Choroid plexus epithelial cell (primary cell): ENCODE measurements at places on chromosomes 6 and 20.

DNA sequence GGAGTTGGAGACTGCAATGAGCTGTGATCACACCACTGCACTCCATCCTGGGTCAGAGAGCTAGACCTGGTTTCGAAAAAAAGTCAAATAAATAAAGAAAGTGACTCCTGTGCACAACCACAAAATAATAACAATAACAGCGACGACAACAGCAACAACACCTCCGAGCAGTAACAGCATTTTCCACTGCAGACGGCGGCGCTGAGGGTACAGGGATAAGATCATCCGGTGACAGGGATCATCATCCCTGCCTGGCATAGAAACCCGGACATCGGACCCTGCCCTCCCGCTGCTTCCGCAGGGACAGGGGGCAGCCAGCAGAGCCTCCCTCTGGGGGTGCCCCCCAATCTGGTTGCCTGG, 11.5 kb downstream of the SRXN1 start:
- DNase-seq: no peak

GRCh38 chr6:163841326-163841725, 426.8 kb downstream of the QKI start:
- DNase-seq: no peak

- DNase-seq: no peak
These were observed 152.4 kb downstream of the SASH1 start for GRCh38 chr6:148495029-148495428.

- DNase-seq: no peak
These were observed 657.2 kb downstream of the DHX35 start for GRCh38 chr20:39619271-39619785.

GRCh38 chr6:129455126-129455769, 254.7 kb downstream of the ARHGAP18 start:
- no peak for DNase-seq

GRCh38 chr6:24927985-24928745, 7.6 kb downstream of the RIPOR2 start:
- peak; percentile 57 for DNase-seq

- DNase-seq: no peak
These were observed 19.8 kb downstream of the ERGIC3 start for GRCh38 chr20:35561671-35562070.

GRCh38 chr20:58084966-58085365, 143.5 kb downstream of the ANKRD60 start:
- DNase-seq: no peak

GRCh38 chr6:33168284-33168601, 24.0 kb downstream of the COL11A2 start:
- DNase-seq: no peak

GRCh38 chr6:142313284-142313683, 11.5 kb downstream of the ADGRG6 start:
- peak; percentile 74 for DNase-seq

DNA sequence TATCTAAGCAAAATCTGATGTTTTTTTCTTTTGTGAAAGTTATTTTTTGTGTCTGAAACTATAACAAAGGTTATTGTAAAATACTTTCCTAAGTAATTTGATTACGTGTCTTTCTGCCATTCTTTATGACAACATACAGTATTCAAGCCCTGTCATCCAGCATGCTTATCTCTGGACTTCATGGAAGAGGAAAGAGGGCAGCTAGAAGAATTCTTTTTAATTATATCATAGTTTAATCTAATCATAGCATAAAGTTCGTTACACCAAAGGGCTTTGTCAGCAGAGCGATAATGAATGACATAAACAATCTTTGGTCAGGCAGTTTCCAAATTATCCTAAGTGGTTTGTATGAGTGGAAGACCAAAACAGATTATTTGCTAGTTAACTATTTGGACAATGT, 3.5 kb downstream of the ENPP3 start:
- no peak for DNase-seq
